ENCODE measurements at places on chromosomes 5 and 9. TPM values are rescaled to one million over a fixed set of nuclear protein-coding genes. Genes with fewer than 3 reads are reported as not detected.

- DNase-seq, result no peak
Measured at GRCh38 chr5:112123086-112123485, 296.0 kb downstream of the EPB41L4A start.

DNA sequence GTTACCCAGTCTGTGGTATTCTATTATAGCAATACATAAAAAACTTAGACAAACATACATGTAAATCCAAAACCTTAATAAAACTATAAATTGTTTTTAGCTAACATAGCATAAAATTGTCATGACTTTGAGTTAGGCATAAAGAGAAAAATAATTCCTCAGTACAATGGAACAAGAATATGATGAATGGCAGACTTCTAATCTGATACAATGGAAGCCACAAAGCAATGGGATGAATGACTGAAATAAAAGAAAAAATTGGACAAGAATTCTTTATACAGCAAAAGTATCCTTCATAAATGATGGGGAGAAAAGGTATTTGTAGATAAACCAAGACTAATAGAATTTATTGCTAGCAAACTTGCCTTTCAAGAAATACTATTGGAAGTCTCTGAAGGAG is 524.2 kb downstream of the GABRG2 start:
- DNase-seq, result no peak

GRCh38 chr9:137592767-137593166 is 2.5 kb upstream of the ZMYND19 start:
- no peak for DNase-seq

DNA sequence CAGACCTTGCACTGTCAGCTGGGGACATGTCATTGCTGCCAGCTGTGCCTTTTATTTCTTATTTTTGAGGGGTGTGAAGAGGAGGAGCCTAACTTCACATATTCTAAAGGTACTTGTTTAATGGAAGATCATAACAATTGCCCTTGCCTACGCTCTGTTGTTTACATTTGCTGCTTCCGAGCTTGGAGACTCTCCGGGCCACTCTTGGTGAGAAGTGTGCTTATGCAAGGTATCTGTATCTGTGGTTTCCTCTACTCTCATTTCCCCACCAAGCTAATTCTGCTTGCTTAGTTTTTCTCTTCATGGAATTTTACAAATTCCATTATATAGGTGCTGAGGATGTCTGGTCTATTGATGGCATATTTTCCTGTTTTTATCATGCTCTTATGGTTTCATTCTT is 105.3 kb downstream of the RASGRF2 start:
- no peak for DNase-seq

- no peak for DNase-seq
Measured at GRCh38 chr9:20197976-20198685, 409.3 kb upstream of the SLC24A2 start.

DNA sequence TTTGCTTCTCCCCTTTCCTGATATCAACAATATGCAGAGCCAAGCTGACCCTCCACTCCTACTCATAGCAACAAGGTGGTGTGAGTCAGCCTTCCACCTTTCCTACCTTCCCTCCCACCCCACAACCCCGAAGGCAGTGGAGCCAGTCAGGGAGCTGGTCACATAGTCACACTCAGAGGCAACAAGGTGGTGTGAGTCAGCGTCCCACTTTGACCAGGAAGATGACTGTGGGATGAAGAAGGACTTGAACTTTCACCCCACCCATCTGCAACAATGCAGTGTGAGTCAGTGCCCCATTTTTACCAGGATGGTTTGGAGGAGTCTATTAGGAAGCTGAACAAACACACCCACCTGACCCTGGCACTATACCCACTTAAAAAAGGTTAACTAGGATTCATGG is 30.1 kb upstream of the ZNF782 start:
- no peak for DNase-seq

- no peak for DNase-seq
Measured at GRCh38 chr5:72151646-72152045, 44.4 kb downstream of the MAP1B start.

- peak; percentile 59 for DNase-seq
Measured at GRCh38 chr5:150582241-150583109, 58.0 kb upstream of the SYNPO start.

GRCh38 chr5:169997798-169998197 is 17.5 kb upstream of the INSYN2B start:
- DNase-seq, result no peak

GRCh38 chr5:63398346-63398745 is 563.9 kb downstream of the HTR1A start:
- DNase-seq, result no peak

DNA sequence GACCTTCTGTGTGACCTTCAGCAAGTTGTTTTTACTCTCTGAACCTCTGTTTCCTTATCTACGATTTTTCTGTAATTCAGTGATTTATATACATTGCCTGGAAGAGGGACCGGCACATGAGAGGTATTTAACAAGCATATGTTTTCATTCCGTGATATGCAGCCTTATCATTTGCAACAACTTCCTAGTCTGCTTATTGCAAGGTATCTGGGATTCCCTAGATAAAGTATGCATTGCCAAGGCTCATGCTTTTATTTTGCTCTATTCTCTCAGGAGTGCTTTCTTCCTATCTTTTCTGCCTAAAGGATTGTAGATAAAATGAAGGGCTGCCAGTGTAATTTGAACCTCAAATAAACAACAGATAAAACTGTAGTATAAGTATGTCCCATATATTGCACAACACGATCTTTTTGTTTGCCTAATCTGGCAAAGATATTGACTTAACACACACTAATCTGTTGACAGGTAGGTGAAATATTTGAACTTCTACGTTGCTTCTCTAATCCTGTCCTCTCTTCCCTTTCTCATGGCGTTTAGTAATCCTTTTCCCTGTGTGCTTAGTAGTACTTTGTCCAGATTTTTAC is 377.2 kb upstream of the TNC start:
- DNase-seq, result peak; percentile 13

DNA sequence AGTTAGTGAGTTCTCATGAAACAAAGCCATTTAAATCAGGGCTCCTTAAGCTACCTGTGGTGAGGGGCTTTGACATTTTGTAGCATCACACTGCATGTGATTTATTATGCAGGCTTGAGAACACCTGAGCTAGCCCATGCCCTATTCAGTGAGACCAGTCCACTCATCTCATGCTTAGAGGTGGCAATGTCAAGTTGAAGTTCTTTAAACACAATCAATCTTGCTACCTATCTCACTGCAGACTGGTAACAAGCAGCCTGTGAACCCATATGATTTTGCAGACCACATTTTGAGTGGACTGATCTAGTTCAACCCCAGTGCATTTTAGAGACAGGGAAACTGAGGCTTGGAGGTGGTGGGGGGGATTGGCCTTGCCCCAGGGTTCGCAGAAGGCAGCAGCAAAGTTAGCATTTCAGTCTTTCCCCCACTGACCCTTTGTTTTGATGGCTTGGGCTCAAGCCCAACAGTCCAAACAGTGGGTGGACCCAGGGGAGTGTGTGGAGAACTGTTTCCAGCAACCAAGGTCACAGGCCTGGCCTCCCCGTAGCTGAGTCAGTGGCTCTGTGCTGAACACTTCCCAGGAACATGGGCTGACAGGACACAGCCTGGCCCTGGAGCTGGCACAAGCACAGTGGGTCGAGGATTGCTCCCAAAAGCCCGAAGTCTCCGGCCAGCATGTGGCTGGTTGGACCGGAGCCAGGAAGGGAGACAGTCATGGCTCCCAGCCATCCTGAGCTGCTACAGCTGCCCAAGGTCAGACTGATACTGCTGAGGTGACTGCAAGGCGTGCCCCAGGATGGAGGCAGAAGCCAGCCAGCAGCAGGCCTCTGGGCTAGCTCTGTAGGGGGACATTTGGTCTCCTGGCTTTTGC is 95.3 kb downstream of the RGS3 start:
- no peak for DNase-seq

DNA sequence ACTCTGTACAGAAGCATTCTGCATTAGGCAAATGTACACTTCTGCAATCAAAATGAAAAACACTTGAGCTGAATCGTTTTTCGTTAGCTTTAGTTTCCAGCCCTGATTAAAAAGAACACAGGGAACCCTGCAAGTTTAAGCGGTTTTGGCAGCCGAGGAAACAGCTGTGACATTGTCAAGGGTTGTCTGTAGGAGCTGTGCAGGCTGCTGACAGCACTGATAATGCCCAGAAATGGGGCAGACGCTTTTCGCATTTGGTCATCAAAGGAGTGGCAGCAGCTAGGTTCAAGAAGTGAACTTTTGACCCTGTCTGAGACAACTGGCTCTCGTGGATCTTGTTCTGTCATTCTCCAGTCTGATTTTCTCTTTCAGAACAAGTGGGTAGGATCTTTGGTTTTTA is 165.6 kb upstream of the CCDC152 start:
- no peak for DNase-seq

GRCh38 chr9:122463828-122464632 is 13.7 kb downstream of the OR1J1 start:
- no peak for DNase-seq

DNA sequence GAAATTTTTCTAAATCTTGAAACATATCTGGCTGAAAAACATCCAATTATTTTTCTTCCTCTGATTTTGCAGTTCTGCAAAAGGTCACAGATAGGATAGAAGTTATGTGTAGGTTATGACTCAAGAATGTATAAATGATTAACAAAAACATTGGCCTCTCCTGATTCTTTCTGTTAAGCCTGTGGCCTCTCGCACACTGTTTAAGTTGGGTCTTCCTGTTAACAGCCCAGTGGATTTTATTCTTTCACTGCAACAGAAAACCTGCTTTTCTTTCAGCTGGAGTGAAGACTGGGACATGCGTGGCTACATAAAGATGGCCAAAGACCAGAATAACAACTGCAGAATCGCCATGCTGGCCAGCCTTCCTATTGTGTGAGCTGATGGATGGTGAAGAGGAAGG is 17.1 kb upstream of the SPATA31E1 start:
- no peak for DNase-seq

Gene LRRC19
- 16.4 TPM for polyA plus RNA-seq

Gene MYMK
- polyA plus RNA-seq, result 0.30 TPM

Gene FOXD4L3
- not detected for polyA plus RNA-seq

Gene CCNO
- polyA plus RNA-seq, result 7.1 TPM

Gene GFI1B
- polyA plus RNA-seq, result 1.0 TPM

Gene PCDHA12
- polyA plus RNA-seq, result 0.12 TPM

Gene PRRT1B
- polyA plus RNA-seq, result 1.1 TPM
